SHP77 (cell line): ENCODE measurements at places on chromosomes 2 and 18.

DNA sequence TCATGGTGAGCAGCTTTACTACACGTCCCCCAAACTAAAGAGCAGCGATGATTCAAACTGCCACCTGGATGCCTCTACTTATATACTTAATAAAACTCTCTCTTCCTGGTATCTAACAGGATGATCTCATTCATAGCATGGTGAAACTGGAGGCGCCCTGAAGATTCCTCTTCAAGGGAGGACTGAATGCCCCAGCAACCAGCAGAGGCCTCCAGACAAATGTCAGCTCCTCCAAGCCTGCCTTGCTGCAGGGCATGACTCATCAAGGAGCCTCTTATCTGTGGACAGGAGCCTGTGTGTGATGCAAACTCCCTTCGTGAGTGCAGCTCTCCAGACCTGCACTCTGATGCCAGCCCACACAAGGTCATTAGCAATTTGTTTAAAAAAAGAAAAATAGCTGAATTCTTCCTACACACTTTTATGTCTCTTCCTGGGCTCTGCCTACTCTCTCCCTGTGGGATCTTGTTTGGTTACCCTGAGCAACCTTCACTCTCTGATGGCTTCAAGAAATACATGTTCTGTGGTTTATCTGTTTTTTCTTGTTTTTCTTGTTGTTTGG lies 30.2 kb downstream of the LONRF2 start:
- DNase-seq = peak; percentile 15

- DNase-seq = no peak
Measured at GRCh38 chr2:134119117-134119712, 134.7 kb upstream of the MGAT5 start.

DNA sequence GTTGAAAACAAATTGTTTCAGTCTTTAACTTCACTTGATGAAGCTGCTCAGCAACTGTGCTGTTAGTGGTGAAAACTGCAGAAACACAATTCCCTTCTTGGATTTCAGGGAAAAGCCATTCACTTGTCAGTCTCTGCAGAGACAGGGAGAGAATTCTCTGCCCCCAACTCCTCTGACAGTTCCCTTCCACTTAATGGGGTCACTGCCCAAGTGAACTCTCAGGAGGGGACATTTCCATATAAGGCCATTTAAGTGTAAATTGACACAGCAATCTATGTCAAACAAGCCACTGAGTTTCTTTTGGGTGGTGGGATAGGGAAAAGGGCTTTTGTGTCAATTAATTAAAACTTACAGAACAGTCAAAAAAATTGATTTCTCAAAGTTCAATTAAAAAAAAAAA lies 51.4 kb upstream of the DNER start:
- no peak for DNase-seq

DNA sequence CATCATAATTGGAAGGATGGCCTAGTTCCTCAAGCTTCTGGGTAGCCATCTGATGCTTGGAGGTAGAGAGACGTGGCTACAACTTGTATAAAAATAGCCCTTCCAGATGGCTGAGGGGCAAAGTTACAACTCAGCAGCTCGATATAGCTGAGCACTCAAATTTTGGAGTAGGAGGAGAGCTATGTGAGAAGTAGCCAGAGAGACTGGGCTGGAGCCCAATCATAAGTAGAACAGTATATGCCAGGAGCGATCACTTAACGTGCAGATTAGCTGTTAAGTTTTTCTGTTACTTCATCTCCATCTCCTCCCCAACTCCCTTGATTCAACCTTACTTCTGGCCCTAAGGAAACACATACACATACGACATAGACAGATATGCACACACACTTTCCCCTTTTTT lies 28.8 kb downstream of the CNRIP1 start:
- no peak for DNase-seq

DNA sequence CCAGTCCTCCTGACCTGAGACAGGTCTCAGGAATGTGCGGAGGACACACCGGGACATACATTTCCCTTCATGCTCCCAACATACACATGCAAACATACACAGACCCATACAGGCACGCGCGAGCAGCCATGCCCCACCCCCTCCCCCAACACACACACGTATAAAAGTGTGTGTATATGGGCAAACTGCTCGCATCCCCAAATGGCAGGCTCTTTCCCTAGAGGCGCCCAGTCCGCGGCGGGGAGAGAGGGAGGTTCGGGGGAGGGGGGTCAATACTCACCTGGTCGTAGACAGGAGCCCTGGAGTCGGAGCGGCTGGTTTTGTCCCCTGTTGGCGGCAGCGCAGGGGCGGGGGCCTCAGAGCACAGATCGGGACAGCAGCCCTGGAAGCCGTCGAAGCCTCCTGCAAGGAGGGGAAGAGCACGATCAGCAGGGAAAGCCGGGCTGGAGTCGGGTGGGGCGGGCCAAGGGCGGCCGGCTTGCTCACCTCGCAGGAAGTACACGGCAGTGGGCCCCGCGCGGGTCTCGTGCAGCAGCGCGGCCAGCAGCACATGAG lies 682 bp downstream of the DUSP2 start:
- no peak for DNase-seq

GRCh38 chr18:22347606-22348511 lies 69.9 kb downstream of the CTAGE1 start:
- DNase-seq = no peak

DNA sequence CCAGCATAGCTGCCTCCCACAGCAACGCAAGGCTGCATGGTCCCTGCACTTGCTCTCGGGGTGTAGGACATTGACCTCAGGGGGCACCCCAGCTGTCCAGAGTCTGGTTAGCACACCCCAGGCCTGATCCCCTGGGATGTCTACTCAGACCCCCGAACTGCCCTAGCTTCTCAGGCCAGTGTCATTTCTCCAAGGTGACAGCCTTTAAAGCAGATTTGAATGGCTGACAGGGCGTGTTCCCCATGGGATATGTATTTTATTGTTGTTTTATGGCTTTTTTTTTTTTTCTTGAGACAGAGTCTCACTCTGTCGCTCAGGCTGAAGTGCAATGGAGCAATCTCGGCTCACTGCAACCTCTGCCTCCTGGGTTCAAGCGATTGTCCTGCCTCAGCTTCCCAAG lies 40.8 kb upstream of the PTMA start:
- no peak for DNase-seq

GRCh38 chr18:76805221-76805620 lies 17.1 kb upstream of the ZNF236 start:
- DNase-seq = no peak

DNA sequence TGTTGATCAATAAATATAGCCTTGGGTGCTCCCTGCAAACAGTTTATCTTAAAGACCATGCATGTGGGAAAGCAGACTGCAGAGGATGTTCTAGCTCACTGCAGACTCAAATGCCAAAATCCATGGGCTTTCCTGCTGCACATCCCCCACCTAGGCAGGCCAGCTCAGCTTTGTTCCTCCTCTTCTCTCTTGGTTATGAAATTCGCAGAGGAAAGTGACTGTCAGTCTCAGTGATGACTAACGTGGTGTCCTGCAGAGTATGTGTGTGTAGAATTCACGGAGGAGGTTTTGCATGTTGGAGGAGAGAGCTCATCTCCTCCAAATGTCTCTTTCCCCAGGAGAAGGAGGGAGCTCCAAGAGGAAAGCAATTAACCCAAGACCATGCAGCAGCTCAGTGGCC lies 21.4 kb upstream of the KCNS3 start:
- no peak for DNase-seq

DNA sequence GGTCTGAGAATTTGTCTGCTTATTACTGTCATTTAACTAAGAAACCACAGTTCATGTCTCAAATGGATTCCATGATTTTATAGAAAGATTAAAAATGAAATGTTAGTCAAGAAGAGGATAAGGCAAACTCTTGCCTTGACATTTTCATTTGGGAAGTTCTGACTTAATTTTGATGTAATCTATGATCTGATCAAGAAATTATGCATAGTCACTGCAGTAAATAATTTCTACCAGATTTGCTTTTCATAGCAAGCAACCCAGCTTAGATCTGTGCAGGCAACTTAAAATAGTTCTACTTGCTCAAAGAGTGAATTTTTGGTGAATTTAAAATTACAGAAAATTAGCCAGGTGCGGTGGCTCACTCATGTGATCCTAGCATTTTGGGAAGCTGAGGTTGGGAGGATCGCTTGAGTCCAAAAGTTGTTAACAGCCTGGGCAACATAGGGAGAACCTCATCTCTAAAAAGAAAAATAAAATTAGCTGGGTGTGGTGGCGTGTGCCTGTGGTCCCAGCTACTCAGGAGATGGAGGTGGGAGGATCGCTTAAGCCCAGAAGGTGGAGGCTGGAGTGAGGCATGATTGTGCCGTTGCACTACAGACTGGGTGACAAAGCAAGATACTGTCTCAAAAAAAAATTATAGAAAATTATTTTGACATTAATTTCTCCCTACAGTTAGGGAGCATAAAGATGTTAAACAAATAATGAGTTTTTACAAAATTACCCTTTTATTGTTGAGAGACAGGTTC lies 158.7 kb upstream of the MYO3B start:
- no peak for DNase-seq

DNA sequence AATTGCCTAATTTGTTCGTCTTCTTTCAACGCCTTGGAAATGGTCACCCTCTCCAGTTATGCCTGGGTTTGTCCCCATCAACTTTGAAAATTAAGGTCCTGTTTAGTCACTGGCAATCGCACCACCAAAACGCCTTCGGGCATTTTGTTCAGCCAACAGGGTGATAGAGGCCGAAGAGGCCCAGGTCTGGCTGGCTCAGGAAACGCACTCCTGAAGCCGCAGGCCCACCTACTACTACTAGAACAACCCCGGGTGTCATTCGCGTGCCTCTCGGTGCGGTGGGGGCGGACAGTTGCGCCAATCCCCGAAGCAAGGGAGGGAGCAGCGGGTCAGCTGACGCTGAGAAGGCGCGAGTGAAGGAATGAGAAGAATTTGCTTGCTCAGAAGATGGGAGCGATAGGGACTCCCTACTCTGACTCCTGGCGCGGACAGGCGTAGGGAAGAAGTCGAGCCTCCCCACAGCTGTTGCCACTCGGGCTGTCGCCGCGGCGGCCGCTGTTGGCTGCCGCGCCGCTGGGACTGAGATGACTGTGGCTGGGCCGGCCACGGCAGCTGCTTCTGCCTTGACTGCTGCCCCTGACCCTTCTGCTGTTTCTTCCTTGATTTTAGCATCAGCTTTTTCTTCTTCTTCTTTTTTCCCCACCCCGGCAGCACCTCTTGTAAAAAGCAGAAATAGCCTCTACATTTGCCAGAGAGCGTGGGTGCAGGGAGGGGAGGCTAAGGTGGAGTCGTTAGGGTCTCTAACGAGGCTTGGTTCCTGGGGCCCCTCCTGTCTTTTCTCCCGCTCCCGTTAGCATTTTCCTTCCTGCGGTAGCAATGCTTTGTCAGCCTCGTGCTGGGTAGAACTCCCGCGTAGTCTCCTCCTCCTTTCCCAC lies 387.6 kb downstream of the FIGN start:
- no peak for DNase-seq

GRCh38 chr2:36277146-36277808 lies 78.3 kb upstream of the CRIM1 start:
- no peak for DNase-seq

- no peak for DNase-seq
Measured at GRCh38 chr18:8504424-8504823, 104.8 kb upstream of the RAB12 start.

- DNase-seq = peak; percentile 46
Measured at GRCh38 chr2:96531872-96532505, 4.6 kb upstream of the ARID5A start.

GRCh38 chr18:37261246-37261840 lies 304.3 kb downstream of the CELF4 start:
- DNase-seq = no peak

- no peak for DNase-seq
Measured at GRCh38 chr2:203450561-203450960, 84.5 kb downstream of the RAPH1 start.

DNA sequence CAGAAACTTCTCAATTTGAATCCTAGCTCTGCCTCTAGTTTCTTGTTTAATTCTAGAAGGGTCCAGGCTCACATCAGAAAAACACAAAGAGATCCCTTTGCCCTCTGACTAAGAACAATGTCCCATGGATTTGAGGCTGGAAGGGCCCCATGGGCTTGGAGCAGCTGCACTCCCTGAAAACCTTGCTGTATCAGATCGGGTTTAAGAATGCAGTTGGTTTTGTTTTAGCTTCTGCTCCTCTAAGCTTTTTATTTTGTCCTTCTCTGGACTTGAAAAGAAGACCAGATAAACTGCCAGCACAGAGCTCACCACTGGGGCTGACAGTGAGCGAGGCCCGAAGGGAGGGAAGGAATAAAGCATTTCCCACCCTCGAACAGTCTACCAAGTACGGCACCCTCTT lies 69.2 kb upstream of the WIPF1 start:
- no peak for DNase-seq

DNA sequence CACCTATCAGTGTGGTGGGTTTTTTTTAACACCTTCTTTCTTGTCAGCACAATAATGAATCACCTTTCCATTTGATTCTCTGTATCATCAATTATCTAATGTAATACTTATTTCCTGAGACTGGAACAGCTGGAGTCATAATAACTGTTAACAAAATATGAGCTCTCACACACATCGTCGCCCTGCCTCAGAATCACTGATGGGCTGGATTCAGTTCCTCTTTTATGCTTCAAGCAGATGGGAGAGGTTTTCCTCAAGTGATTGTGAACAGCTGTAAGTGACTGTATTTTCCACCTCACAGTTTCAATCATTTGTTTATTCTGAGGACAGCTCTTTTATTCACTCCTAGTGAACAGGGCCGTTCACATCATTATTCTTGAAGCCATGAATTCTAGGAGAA lies 330.2 kb downstream of the DSC3 start:
- DNase-seq = no peak

- DNase-seq = no peak
Measured at GRCh38 chr18:73563345-73563744, 584.3 kb downstream of the FBXO15 start.

- DNase-seq = no peak
Measured at GRCh38 chr2:180268006-180268405, 260.9 kb upstream of the CWC22 start.

DNA sequence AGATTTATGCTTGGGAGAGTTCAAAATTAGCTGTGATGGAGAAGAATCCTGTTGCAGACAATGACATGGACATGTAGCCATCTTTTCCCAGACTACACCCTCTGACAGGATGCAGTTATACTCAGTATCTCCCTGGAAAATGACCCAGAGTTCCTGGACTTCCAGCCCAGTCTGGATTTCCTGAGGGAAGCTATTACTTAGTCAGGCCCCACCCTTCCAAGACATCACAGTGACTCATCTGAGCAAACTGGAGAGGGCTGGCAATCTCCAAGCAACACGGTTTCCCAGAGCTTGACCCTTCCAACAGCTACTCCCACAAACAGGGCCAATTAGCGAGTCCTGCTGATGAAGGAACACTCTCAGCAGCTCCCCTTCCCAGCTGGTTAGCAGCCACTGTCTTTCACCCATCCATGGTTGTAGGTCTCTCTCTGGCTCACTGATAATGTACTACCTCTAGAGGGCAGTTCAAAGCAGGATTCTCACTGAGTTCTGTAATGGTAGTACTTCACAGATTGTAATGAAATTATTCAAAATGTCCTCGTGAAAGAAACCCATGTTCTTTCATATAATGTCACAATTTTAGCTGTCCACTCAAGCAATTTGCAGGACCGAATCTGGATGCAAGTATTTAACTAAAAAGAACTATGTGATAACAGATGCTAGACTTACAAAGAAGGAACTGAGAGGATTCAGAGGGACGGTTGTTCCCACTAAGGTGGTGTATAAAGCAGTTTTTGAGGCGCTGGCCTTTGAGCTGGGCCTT lies 110.2 kb downstream of the MDH1 start:
- peak; percentile 59 for DNase-seq

- DNase-seq = no peak
Measured at GRCh38 chr2:42804891-42805290, 12.5 kb upstream of the HAAO start.

GRCh38 chr2:70381821-70382220 lies 80.0 kb upstream of the FAM136A start:
- DNase-seq = no peak

- no peak for DNase-seq
Measured at GRCh38 chr18:25103468-25104155, 248.4 kb downstream of the ZNF521 start.
